Stimulated activated CD8-positive, alpha-beta memory T cell treated with anti-CD3 and anti-CD28 coated beads, Interleukin-7, amount 100 ng/mL, for 4 hours (primary cell): ENCODE measurements at places on chromosomes 7 and 10.

DNA sequence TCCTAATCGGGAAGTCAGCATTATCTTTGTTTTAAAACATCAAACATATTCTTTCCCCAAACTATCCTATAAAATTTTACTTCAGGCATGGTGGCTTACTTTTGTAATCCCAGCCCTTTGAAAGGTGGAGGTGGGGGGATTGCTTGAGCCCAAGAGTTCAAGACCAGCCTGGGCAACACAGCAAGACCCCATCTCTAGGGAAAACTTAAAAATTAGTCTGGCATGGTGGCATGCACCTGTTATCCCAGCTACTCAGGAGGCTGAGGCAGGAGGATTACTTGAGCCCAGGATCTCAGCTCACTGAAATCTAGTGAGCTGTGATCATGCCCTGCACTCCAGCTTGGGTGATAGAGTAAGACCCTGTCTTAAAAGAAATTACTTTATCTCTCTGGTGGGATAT is 4.9 kb downstream of the CLDN12 start:
- no peak for DNase-seq

GRCh38 chr10:66838656-66839055 is 87.2 kb upstream of the LRRTM3 start:
- no peak for DNase-seq

GRCh38 chr7:131935180-131935579 is 378.8 kb upstream of the PODXL start:
- DNase-seq = no peak

DNA sequence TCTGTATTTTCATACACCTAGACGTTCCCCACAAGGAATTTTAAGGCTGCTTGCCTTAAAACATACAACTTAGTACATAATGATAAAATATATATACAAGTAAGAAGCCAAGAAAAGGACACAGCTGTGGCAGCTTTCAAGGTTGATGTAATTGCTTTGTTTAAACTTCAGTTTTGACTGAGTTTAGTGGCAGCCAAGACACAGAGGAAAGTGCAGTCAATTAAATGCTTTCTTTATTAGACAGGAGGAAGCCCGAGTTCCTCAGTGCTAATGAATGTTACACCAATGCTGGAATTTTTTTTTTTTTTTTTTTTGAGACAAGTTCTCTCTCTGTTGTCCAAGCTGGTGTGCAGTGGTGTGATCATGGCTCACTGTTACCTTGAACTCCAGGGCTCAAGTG is 11.2 kb upstream of the STK31 start:
- no peak for DNase-seq

DNA sequence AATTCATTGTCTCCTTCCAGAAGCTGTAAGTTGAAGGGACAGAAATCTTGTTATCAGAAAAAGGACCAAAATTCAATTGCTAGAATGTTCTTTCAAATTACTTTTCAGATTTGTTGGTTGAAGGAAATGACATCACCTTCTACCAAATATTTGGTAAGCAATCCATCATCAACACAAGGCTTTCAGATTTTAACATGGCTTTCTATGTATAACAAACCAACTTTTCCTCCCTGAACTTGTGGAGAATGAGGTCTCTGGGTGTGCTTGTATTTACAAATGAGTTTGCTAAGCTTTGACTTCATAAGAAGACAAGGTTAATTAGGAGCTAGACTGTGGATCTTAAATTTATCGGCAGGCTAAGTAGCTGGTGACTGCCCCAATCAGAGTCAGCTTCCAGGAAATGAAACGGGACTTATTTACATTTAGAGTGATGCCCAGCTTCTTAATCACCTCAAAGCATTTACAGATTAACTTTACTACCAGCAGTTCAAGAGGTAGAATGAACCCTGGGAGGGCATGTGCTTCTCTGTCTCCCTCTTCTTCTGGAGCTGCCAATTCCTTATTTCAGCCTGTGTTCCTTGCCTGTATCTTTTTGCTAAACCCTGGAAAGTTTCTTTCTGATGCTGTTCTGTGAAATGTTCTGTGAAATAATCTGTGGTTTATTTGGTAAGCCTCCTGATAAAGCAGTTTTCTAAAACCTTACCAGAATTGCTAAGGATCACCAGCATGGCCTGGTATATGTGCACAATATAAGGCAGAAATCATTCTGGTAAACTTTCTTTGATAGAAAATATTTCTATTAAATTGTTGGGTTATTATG is 248.8 kb upstream of the FZD8 start:
- no peak for DNase-seq

GRCh38 chr7:50806143-50806542 is 23.4 kb upstream of the GRB10 start:
- DNase-seq = no peak
